NK-92 treated with Interleukin-12 subunit alpha and Interleukin-12 subunit beta, amount 100 ng/mL, for 24 hours (cell line): ENCODE measurements at places on chromosomes 13 and 19.

GRCh38 chr13:45575146-45575829, 40.3 kb downstream of the ERICH6B start:
- DNase-seq = no peak

- DNase-seq = no peak
Observed at GRCh38 chr13:78228940-78229339, 310.3 kb upstream of the EDNRB start.

- no peak for DNase-seq
Observed at GRCh38 chr13:25330541-25330940, 29.1 kb downstream of the NUP58 start.

DNA sequence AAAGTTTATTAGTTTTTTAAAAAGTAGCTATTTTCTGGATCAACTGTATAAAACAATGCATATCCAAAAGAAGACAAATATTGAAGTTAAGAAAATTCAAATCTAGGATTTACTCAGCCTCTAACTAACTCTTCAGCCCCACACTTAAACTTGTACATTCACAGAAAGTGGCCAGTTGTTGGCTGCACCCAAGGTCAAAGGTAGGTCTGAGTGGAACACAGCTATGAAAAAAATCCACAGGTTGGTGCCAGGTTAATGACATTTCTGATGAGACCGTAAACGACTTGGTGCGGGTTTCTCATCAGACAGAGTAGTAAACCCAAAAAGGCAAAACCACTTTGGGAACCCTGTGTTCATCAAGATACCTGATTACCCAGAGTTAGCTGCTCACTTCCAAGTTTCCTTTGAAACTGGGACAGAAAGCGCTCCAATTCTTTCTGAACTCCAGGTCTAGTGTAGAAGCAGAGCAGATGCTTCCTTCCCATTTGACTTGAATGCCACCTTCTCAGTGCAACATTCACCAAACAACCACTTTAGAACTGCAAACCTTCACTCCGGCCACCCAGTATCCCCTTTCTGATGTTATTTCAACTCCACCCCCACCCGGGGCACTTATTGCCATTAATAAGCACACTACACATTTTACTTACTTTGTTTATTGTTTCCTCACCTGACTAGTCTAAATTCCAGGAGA, 208.3 kb upstream of the STARD13 start:
- DNase-seq = no peak

- DNase-seq = no peak
Observed at GRCh38 chr19:45477186-45477585, 9.4 kb downstream of the FOSB start.

DNA sequence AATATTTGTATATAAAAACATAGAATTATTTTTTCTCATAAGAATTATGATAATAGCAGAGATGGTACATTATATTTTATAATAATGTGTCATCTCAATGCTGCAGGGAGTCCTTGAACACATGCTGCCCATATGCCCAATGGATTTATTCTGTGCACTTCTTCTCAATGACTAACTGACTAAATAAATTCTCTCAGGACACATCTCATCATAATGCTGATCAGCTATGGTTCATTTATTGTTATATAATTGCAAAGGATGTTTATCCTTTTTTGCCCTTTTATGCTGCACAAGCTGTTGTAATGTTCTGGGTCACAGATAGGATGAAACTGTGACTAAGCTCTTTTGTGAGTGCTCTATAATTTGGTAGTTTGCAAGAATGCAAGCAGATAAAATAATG, 1273.3 kb upstream of the ATXN8OS start:
- no peak for DNase-seq

DNA sequence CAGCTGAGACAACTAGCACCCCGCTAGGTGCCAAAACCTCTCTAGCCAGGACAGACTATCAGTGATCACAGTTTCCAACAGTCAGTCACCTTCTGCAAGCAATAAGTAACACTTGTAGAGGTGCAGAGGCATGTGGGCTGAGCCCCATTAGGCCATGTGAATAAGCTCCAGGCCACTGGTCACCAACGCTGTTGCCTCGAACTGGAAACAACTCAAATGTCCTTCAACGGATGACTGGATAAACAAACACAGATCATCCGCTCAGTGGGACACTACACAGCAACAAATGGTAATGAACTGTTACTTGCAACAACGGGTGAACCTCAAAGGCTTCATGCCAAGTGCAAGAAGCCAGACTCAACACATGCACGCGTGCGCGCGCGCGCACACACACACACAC, 27.5 kb upstream of the TMEM160 start:
- DNase-seq = no peak

DNA sequence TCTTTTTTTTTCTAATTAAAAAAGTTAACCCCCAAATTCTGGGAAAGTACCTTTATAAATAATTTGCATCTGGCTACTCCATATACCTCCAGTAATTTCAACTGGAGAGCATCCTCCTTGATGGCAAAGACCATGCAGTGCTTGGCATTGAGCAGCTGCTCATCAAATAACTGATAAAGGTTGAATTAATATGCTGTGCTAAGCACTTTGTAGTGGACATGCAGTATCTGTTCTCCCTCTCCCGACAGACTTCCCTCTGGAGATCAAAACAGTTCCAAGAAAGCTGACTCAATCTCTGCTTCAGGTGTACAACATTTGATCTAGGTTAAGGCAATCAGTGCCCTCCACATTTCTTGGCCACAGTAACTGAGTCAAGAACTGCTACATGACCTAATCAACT, 3.3 kb downstream of the SPRYD7 start:
- no peak for DNase-seq

DNA sequence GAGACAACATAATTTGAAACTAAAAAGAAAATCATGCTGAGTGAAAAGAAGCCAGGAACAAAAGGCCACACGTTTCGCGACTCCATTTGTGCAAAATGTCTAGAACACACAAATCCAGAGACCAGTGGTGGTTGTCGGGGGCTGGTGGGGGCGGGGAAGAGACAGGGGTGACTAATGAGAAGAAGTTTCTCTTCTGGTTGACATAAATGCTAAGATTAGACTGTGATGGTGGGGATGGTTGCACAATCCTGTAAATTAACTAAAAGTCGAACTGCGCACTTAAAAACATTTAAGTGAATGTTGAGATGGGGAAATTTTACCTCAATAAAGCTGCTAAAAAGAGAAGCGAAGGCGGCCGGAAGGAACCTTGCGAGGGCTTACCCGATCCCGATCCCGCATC, 7.1 kb downstream of the AKAP8 start:
- no peak for DNase-seq

DNA sequence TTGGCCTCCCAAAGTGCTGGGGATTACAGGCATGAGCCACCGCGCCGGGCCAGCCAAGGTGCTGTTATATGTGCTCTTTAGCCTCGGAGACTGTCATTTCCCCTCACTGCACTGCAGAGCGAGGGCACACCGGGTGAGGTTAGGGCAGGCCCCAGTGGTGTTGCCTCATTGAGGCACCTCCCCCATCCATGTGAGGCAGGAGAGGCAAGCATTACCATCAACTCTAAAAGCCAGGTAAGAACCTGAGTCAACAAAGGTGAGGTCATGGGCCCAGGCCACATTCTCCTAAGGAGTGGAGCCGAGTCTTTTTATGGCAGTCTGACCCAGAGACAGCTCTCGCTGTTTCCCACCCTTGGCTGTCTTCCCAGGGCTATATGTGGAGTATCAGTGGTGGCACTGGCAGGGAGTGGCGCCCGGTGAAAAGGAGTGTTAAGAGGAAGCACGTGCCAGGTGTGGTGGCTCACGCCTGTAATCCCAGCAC, 10.9 kb downstream of the B3GNT8 start:
- no peak for DNase-seq

GRCh38 chr13:93430381-93430780, 203.8 kb downstream of the GPC6 start:
- no peak for DNase-seq

DNA sequence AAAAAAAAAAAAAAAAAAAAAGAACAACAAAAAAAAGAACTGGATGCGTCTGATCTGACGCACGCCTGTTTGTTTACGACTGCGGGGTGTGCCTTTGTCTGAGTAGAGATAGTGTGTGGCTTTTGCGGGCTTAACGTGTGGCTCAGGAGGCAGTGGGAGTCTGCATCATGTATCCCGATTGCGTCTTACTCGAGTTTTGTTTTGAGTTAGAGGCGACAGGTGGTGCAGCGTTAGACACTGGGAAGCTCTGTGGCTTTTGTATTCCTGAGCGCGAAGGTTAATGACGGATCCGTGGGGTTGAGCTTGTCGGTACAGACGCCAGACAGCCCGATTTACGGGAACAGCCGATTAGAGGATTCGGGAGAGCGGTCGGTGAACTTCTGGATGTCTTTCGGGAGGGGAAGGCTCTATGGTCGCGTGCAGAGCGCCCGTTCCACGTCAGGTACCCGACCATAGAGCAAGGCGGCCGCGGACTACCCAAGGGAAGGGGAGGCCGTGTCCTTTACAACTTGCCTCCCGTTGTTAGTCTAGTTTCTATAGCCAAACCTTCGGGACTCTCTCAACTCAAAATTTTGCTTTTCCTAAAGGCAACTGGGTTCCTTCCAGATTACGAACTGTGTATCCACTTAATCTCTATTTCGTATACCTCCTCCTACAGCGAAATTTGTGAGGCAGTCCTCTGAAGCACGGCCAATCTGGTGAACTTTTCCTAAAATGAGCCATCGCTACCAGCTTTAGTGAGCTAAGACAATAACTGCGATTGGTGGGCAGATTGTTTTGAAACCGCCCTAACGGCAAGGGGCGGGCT, 926 bp upstream of the HNRNPUL1 start:
- peak; percentile 60 for DNase-seq

DNA sequence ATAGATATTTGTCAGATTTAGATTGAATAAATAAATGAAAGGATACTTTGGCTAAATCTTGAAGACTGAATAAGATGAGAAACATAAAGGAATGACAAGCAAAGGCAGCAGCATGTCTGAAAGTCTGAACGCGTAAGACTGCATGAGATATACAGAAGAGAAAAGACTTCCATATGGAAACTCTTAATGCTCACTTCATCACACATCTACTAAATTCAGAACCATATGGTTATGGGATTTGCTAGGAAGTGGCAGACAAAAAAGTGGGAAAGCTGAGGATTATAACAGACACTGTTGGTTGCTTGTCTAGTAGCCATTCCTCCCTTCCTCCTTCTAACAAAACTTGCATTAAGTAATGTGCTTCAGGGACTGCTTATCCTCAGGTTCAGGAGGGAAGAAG, 446.7 kb downstream of the KCTD12 start:
- DNase-seq = no peak
